ENCODE measurements at places on chromosomes 7 and 10.

DNA sequence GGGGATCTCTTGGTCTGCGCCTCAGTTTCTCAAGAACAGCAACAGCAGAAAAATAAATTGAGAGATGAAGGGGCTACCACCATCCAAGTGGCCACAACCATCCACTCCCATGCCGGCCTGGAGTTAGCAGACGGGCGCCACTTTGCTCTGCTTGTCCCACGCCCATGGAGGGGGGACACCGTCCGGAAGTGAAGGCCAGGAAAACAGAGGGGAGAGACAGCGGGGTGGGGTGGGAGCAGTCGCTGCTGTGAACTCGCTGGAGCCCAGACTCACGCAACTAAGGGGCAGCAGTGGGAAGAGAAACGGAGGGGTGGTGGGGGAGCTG, 135.4 kb downstream of the KIF20B start:
- DNase-seq, result no peak

DNA sequence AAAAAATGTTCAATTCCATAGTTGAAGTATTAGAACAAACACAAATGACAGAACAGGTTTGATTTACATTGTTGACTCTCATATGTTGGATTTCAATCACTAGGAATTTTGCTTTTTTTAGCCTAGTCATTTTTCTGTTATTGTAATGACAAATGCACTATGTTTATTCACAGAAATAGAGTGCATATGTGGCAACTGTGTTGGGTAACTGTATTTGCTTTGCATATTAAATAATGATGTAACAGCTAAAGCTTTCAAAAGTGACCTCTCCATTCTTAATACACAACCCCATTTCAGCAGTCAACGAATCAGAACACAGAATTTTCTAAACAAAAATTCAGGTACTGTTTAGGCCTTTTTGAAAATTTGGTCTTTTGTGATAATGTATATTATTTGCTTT, 54.0 kb upstream of the SLC26A5 start:
- no peak for DNase-seq

DNA sequence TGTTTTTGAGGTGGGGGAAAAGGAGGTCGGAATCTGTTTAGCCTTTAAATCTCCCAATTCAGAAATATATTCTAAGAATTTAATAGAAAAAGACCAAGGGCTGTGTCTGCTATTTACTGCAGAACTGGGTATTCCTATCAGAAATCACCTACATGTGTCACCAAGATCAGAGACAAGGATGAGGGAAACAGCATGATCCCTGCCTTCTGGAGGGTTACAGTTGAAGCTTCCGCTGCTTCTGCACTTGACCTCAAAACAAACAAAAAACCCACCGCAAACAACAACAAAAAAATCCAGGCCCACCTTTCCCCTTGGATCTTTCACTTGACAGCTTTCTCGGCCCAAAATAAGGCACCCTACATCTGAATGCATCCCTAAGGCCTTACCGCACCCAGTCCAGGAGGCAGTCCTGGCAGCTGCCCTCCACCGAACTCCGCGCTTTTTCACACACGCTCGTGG, 750 bp upstream of the CDK14 start:
- no peak for DNase-seq

- no peak for DNase-seq
These were observed 104.1 kb upstream of the FAM20C start for GRCh38 chr7:88095-88926.

- DNase-seq, result no peak
These were observed 111.2 kb downstream of the PTPRN2 start for GRCh38 chr7:158476331-158476932.

DNA sequence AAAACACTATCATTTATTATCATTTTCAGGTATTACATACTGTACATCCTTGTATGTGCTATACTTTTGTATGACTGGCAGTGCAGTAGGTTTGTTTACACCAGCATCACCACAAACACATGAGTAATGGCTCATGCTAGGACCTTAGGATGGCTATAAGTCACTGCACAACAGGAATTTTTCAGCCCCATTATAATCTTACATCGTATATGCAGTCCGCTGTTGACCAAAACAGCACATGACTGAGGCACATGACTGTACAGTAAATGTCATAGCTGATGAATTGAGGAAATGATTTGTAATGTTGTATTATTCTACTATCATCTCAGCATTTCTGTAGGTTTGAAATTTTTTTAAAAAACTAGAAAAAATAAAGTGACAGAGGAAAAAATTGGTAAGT, 38.6 kb downstream of the BPGM start:
- DNase-seq, result no peak

DNA sequence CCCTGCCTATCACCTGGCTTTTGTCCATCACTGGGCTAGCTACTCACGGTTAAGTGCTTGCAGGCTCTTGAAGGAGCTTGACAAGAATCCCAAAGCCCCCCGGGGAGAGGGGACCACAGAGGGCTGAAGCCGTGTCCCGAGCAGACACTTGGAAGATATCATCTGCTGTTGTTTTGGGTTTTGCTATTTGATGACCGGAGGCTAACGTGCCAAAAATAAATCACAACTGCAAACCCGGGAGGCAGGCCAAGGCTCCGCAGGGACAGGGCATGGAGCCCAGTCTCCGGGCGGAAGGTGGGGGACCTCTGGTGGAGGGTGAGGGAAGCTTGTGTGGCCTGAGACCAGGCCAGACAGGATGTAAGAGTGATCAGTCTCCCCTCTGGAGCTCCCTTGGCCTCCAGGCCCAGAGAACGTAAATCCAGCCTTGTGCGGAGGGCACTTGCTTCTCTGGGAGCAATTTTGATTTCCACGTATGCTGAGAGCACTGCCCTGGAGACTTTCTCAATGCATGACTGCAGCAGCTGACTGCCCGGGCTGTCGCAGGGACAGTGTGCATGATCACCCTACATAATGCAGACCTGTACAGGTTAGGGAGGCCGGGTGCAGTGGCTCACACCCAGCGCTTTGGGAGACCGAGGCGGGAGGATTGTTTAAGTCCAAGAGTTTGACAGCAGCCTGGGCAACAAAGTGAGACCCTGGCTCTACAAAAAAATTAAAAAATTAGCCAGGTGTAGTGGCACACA, at the start of gene PHKG1:
Gene PHKG1 (minus strand): TSS at position 164 of the 743 bp plus-strand sequence. CDS start 4,011 bp downstream, outside the sequence.
- no peak for DNase-seq

DNA sequence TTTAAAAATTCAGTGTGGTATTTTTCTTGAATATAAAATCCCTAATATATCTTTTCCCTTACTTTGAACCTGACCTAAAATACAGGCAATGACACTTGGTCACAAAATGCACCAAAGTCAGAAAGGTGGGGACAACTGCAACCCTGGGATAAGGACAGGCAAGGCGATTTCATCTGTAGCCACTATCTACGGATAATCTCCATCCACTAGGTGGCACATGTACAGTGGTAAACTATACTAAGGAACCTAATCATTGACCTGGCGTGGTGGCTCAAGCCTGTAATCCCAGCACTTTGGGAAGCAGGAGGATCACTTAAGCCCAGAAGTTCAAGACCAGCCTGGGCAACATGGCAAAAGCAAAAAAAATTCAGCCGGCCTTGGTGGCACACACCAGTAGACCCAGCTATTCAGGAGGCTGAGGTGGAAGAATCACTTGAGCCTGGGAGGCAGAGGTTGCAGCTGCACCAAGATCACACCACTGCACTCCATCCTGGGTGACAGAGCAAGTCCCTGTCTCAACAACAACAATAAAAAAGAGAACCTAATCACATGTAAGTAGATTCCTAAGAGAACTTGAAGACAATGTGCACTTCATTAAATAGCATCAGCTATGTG, 98.9 kb downstream of the KMT2C start:
- DNase-seq, result peak; percentile 49

GRCh38 chr7:143965280-143965679, 10.6 kb downstream of the OR2F1 start:
- no peak for DNase-seq

GRCh38 chr7:135159359-135160085, 11.0 kb downstream of the CYREN start:
- DNase-seq, result no peak

DNA sequence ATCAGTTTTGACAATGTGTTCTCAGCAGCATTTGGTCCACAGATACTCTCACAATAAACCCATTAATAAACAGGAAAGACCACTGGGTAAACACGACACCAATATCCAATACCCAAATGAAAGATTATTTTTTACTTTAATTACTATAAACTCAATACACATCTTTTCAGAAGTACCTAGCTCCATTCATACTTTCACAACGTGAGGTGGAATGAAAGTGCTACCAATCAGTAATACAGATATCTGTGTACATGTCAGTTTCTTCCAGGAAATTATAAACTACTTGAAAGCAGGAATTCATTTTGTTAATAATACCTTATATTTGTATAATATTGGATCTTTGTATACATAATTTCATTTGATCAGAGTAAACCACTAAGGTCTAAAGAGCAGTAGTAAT, 11.9 kb downstream of the CDK6 start:
- no peak for DNase-seq

- no peak for DNase-seq
These were observed 23.8 kb upstream of the PPP1R9A start for GRCh38 chr7:94883616-94884015.

GRCh38 chr10:25493122-25493893, 318.5 kb downstream of the GPR158 start:
- no peak for DNase-seq

DNA sequence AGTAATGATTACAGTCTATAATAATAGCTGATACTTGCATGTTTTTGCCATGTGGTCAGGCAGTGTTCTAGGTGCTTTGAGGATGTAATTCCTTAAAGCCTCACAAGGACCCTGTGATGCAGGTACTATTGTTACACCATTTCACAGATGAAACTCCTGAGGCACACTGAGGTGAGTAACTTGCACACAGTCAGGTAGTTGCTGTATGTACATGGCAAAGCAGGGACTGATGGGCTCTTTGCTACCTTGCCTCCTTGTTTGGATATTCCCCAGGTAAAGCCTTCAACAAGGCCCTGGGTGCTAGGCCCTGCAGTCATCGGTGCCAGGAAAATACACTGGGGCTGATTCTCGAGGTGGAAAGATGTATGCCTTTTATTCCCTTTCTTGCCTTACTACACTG, 317.5 kb downstream of the CXCL12 start:
- no peak for DNase-seq

- no peak for DNase-seq
These were observed 19.8 kb upstream of the BMPER start for GRCh38 chr7:33885290-33886148.

DNA sequence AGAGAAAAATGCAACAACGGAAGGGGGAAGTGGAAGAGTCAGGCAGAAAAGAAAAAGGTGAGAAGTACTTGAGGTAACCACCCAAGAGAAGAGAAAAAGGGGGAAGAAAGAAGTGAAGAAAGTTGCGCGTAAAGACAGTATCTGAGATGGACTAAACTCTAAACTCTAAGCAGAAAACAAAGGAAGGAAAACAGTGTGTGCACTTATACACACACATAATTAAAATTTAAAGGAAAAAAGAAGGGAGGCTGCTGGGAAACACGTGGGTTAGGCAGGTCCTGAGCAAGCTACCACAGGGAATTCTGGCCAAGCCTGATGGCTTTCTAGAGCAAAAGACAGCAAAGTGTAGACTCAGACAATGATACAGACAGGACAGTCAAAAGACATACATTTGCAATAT, 78.0 kb downstream of the UBE2H start:
- no peak for DNase-seq

DNA sequence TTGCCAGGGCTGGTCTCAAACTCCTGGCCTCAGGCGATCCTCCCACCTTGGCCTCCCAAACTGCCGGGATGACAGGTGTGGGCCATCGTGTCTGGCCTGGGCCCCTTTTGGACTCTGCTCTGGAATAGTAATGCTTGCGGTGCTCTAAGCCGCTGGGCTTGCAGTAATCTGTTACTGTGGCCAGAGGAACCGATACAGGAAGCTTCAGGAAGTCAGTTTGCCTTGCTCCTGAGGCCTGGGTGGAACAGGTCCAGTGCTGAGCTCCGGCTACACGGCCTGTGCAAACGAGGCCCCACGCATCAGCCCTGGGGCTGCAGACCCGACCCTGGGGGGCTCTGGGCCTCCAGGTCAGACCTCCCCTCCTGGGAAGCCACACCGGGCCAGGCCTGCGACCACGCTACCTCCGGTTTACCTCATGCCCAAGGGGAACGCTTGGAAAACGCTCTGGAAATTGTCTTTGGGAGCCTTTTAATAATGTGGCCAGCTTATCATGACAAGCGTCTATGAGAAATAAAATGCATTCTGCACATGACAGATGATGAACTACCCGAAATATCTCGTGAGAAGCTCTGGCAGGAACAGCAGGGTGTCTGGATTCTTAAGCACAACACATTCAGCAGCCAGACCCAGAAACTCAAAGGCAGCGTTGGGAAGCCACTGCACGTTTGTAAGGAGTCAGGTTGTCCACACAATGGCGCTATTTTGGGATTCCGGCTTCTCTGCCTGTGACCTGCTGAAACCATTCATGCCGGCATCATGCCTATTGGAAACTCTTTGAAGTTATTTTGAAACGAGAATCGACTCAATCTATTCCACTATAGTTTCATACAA, 10.1 kb upstream of the ADAP1 start:
- no peak for DNase-seq

DNA sequence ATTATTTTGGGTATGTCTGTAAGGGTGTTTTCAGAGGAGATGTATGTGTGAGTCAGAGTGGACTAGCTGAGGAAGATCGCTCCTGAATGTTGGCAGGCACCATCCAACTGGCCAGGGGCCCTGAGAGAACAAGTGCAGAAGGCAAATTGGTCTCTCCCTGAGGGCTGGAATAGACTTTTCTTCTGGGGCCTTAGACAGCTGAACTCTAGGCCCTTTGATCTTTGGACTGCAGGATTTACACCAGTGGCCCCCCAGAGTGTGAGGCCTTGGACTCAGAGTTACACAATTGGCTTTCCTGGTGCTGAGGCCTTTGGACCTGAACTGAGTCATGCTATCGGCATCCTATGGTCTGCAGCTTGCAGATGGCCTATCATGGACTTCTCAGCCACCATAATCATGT, 217.2 kb downstream of the REEP3 start:
- no peak for DNase-seq

GRCh38 chr7:142024547-142024946, 28.9 kb downstream of the MGAM start:
- no peak for DNase-seq

DNA sequence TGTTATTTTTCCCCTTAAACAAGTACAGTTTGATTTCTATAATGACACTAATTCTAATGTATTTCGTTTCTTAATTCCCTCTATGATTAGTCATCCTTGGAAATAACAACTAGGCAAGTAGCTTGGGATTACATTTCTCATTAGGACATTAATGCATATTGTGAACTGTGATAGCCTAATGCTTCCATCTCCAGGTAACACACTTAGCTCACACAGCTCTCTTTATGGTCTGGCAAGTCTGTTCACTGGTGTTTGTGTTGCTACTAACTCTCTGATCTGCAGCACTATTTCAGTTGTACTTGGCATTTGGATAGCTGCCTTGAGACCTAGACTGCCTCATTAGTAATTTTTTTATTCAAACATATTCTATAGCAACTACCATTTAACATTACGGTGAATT, 853.2 kb downstream of the SORCS3 start:
- no peak for DNase-seq

DNA sequence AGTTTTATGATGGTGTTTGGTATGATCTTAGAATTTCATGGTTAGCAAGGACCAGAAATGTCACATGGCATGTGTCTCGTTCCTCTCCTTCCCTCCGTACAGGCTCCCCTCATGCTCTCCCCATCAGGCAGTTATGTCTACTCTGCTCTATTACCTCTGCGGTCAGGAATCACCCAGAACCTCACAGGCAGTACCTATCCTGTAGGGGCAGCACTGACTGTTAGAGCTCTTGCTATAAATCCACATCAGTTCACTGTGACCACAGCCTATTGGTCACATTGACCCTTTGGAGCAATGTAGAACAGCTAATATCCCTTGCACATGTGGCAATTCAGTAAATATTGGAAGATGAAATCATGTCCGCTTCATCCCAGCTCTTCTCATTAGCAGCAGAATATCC, 151.8 kb downstream of the WNT2 start:
- DNase-seq, result no peak

All from CD4-positive, CD25-positive, alpha-beta regulatory T cell (primary cell).